ENCODE measurements at places on chromosomes 7 and 10.
A peak's percentile ranks its signal among the peaks of the same experiment; 100 is the strongest.

- no peaks in the 10 kb centered on the region for H3K4me1 ChIP-seq
- no peak for DNase-seq
- H3K36me3 ChIP-seq, result no peaks in the 10 kb centered on the region
- H3K4me3 ChIP-seq, result no peak overlapping the region
- no peak overlapping the region for H3K27ac ChIP-seq
- H3K27me3 ChIP-seq, result no peaks in the 10 kb centered on the region
Measured at GRCh38 chr7:89223900-89224395, 428.4 kb upstream of the TEX47 start.

DNA sequence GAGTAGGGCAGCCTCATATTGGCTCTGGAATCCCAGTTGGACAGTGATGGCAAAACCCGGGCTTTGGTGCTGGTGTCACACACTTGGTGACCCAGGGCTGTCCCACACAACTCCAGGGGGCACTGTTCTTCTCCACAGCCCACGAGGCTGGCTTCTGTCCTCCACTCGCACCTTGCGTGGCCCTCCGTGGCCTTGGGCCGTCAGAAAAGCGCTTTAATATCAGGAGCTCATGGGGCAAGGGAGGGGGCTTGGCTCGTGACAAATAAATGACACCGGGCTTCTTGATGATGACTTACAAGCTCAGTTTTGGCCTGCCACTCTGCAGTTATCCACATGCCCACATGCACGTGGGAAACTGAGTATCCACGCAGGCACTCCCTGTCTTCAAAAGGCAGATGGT, 8.1 kb downstream of the DOCK1 start:
- H3K36me3 ChIP-seq, result peaks cover 12% of the 10 kb centered on the region
- DNase-seq, result no peak
- H3K27ac ChIP-seq, result no peak overlapping the region

DNA sequence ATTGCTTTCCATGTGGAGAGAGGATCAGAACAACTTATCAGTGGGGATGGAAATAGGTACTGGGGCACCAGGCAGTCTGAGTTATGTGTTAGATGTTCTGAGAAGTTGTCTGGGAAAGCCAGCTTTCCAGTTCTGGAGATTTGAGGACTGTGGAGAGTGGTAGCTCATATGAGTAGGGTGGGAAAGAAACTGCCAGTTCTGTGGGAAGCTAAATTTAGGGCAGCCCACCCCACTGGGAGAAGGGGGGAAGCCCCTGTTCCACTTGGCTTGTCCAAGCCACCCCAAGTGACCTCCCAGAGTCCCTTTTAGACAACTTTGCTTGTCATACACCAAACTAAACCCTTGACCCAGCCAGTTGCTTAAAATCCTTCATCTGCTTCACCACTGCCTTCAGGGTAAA, 189.5 kb downstream of the REEP3 start:
- DNase-seq, result no peak
- H3K27ac ChIP-seq, result no peak overlapping the region
- no peaks in the 10 kb centered on the region for H3K36me3 ChIP-seq

DNA sequence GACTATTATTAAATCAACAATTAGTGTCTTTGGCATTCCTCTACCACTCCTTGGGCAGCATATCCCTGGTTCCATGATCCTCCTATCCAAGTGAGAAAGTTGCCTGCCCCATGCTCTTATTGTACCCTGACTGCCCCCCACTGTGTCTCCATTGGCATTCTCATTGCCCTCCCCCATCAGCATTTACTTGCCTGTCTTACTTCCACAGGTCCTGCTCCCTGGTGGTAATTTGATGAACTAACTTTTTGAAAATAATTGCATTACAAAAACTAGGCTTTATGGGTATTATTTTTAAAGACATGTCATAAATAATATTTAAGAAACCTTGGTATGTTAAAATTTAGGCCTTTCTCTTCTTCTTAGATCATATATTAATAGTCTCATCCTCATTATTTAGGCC, 346.4 kb downstream of the PCLO start:
- H3K4me1 ChIP-seq, result no peaks in the 10 kb centered on the region
- no peak overlapping the region for H3K27ac ChIP-seq
- no peaks in the 10 kb centered on the region for H3K27me3 ChIP-seq
- no peak overlapping the region for H3K4me3 ChIP-seq
- no peaks in the 10 kb centered on the region for H3K36me3 ChIP-seq

DNA sequence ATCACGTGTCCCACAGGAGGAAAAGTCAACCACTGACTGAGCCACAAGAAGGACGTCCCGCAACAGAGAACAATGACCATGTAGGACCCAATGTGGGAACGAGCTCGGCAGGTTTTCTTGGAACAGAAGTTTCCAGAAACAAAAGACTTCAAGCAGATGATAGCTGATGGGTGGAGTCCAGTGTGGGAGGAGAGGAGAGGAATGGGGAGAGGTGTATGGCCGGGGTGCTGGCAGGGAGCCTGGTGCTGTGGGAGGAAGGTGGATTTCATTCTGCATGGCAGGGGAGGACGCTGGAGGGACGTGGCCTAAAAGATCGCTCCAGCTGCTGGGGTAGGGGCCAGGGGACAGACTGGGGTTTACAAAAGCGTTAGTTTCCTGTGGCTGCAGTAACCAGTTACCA, 48.5 kb upstream of the LMTK2 start:
- H3K4me3 ChIP-seq, result no peak overlapping the region
- no peaks in the 10 kb centered on the region for H3K36me3 ChIP-seq
- no peak overlapping the region for H3K27ac ChIP-seq
- peaks cover 20% of the 10 kb centered on the region for H3K4me1 ChIP-seq

DNA sequence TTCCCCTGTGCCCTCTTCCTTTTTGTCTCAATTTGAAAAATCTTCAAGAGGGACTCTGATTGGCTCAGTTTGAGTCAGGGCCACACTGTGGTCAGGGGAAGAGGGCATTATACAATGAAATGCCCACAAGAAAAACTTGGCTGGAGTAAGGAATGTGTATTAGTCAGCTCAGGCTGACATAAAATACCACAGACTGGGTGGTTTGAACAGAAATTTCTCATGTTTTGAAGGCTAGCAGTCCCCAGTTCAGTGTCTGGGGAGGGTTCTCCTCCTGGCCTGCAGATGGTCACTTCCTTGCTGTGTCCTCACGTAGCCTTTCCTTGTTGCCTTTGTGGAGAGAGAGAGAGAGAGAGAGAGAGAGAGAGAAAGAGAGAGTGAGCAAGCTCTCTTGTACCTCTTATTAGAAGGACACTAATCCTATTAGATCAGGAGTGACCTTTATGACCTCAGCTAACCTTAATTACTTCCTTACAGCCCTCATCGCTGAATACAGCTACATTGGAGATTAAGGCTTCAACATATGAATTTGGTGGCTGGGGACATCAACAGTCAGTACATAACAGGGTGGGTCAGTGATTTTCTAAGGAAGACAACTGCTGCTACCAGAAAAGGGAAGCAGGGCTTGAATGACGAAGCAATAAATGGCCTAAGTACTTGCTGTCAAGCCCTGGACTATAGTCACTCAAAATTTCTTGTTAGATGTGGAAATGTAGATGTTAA, 25.8 kb upstream of the FAM13C start:
- no peaks in the 10 kb centered on the region for H3K36me3 ChIP-seq
- H3K4me1 ChIP-seq, result peaks cover 9% of the 10 kb centered on the region
- no peak for DNase-seq
- no peaks in the 10 kb centered on the region for H3K27me3 ChIP-seq
- H3K4me3 ChIP-seq, result no peak overlapping the region

DNA sequence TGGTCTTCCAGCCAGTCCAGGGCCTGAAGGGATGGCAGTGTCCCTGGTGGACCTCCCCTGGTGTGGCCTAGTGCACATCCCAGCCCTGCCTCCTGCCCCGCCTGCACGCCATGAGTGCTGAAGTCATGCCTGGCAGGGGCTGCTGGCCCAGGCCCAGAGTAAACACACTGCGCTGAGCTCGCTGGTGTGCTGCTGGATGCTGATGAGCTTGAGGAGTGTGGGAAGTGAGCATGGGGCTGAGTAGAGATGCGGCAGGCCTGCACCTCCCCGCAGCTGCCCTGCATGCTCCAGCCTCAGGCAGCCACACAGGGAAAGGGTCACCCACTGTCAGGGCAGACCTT, 43.2 kb downstream of the HTRA1 start:
- peak overlapping the region; percentile 2 for H3K27ac ChIP-seq
- peaks cover 13% of the 10 kb centered on the region for H3K4me1 ChIP-seq
- DNase-seq, result no peak

GRCh38 chr10:31864834-31865518, 63.7 kb downstream of the ARHGAP12 start:
- peaks cover 7% of the 10 kb centered on the region for H3K4me1 ChIP-seq
- H3K27me3 ChIP-seq, result no peaks in the 10 kb centered on the region
- no peak overlapping the region for H3K27ac ChIP-seq

- no peak overlapping the region for H3K4me3 ChIP-seq
- no peak for DNase-seq
- H3K27ac ChIP-seq, result peak overlapping the region; percentile 98
Measured at GRCh38 chr10:99975106-99975829, 34.5 kb downstream of the DNMBP start.

DNA sequence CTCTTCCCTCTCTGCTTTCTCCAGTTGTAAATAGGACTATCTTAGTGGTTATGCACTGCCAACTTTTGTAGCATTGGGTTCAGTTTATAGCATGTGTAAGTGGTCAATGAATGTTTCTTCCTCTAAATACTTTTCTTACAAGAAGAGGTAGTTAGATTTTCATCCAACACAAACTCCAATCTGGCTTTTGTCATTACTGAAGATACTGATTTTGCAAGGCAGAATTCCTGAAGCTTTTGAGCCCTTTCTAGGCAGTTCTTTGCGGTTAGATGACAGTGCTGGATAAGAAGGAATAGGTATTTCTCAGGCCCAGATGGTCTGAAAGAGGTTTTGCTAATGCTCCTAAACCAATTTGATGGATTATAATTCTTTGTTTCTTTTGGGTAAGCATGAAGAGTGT, 60.5 kb downstream of the BICC1 start:
- H3K27ac ChIP-seq, result no peak overlapping the region
- no peak for DNase-seq
- no peaks in the 10 kb centered on the region for H3K4me1 ChIP-seq
- H3K27me3 ChIP-seq, result no peaks in the 10 kb centered on the region

- H3K36me3 ChIP-seq, result no peaks in the 10 kb centered on the region
- H3K27ac ChIP-seq, result no peak overlapping the region
- no peaks in the 10 kb centered on the region for H3K27me3 ChIP-seq
Measured at GRCh38 chr10:96377816-96378294, 19.1 kb upstream of the OPALIN start.

DNA sequence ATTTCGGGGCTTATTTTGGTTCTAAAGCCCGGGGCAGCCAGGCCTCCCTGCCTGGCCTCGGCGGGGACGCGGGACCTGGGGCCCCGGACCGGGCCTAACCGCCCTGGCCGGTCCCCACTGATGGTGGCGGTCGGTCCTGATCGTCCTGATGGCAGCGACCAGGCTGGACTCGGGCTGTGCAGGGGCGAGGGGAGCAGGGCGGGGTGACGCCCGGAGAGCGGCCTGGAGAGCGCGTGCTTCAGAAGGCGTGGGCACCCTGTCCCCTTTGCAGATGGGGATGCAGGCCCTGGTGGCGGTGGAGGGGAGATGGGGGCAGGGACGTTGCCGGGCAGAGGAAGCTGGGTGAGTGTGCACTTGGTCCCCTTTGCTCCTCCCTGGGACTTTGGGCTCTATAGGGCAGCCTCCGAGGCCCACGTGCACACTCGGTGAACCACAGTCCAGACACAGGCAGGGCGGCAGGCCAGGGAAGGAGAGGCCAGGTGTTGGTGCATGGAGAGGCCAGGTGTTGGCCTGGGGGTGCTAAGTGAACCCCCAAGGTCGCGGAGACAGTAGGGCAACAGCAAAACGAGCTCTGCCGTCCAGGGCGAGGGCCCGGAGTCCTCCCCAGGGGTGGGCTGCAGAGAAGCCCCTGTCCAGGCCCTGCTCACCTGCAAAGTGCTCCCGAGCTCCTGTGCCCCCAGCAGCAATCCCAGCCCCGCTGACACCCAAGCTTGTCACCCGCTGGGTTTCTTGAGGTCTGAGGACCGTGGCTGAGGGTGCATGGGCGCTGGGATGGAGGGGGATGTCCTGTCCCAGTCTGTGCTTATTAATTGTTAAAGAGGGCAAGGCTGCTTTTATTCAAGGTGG, 42.4 kb upstream of the FAM20C start:
- H3K27me3 ChIP-seq, result no peaks in the 10 kb centered on the region
- H3K4me3 ChIP-seq, result peak overlapping the region; percentile 47
- peak overlapping the region; percentile 66 for H3K27ac ChIP-seq
- DNase-seq, result peak; percentile 47
- H3K4me1 ChIP-seq, result peaks cover 9% of the 10 kb centered on the region

DNA sequence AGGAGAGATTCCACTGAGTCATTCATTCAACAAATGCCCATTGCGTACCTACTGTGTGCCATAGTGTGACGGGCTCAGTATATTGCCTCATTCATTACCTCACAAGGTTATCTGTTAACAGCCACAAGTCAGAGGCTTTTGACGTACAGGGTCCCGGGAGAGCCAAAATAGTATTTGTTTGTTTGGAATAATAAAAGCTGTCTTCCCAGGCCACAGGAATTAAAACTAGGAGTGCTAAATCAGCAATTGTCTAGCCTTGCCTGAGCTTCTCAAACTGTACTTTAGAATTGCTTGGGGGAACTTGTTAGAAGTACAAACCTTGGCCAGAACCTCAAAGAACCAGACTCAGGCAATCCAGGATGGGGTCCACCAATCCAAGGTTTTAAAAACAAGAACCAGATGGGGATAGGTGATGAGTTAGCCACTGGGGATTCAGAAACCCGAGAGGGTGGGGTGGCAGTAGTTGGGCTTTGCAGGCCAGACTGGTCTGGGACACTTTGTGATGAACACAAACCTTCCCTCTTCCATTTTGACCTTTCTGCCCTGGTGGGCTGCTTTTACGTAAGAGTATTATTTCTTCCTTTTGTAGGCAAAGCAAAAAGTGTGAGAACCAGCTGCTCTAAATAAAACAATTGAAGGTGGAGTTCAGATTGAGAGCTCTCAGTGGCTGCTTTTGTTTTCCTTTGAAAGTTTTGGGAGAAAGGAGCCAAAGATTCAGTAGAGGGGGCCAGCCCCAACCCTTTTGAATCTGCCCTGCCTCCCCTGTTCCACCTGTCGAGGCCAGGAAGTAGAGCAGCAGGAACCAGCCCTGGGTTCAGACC, 113.0 kb upstream of the ANLN start:
- H3K27ac ChIP-seq, result no peak overlapping the region
- no peak for DNase-seq
- H3K4me3 ChIP-seq, result no peak overlapping the region
- peaks cover 11% of the 10 kb centered on the region for H3K4me1 ChIP-seq
- no peaks in the 10 kb centered on the region for H3K27me3 ChIP-seq

DNA sequence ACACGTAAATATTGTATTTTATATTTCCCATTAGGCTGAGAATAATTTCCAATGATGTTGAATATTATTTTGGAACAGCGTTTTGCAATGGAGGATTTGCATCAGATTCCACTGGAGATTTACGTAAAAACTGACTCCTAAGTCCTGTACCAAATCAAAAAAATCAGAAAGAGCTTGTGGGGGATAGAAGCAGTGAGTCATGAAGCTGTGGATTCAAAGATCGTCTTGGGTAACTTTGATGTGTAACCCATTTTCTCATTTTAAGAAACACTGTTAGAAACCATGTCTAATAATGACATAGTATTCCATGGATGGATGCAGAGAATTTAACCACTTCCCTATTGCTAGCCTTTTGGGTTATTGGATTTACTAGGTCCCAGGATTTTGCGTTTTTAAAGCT, 158.6 kb downstream of the INHBA start:
- H3K27me3 ChIP-seq, result no peaks in the 10 kb centered on the region
- no peaks in the 10 kb centered on the region for H3K4me1 ChIP-seq
- H3K4me3 ChIP-seq, result no peak overlapping the region
- H3K36me3 ChIP-seq, result no peaks in the 10 kb centered on the region
- no peak for DNase-seq

GRCh38 chr10:11093771-11094736, 76.4 kb downstream of the CELF2 start:
- H3K4me3 ChIP-seq, result no peak overlapping the region
- no peaks in the 10 kb centered on the region for H3K27me3 ChIP-seq
- no peaks in the 10 kb centered on the region for H3K4me1 ChIP-seq
- H3K27ac ChIP-seq, result no peak overlapping the region
